Esophagus muscularis mucosa (tissue), 4 donors: ENCODE measurements at places on chromosomes 2 and 18. TPM values are rescaled to one million over a fixed set of nuclear protein-coding genes. Genes with fewer than 3 reads are reported as not detected.

GRCh38 chr2:29613792-29614266 lies 307.6 kb downstream of the ALK start:
- peak; percentile 81 for DNase-seq

DNA sequence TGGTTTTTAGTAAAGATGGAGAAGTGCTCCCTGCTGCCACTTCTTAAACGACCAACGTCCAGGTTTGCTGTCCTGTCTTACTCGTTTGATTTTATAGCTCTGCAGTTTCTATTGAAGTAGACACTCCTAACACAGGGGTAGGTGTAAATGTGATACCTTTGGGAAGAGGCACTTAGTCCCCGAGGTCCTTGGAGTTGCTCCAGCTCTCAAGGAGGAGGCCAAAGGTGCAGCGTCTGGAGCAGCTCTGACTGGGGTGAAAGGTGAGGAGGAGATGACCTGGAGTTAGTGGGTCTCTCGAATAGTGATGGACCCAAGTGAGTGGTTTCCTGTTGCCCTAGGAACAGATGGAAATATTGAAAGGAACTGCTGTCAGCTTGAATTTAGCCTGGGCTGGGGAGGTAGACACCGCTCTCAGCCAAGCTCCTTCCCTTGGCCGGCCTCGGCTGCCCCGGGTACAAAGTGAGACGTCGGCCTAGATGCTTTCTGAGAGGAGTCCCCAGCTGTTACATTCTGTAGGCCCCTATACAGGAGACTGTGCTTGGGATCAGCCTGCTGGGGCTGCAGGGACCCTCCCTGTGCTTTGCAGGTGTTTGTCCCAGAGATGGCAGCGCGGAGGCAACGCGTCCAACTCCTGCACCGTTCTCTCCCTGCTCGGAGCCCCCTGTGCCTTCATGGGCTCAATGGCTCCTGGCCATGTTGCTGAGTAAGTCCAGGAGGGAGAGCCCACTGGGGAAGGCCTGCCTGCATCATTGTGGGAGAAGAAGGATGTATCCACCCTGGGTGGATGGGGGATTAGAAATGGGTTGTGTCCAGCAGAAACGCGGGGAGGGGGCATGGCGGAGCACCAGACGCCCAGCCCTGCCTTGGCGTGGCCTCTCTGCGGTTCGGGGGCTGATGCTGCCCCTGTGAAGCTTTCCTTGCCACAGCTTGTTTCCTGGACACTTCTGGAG lies 5.4 kb downstream of the KHK start:
- no peak for DNase-seq

Gene CYS1
- 47.6 TPM for total RNA-seq

GRCh38 chr2:83186105-83186760 lies 1272.8 kb downstream of the SUCLG1 start:
- no peak for DNase-seq

GRCh38 chr2:43035922-43036321 lies 190.5 kb downstream of the ZFP36L2 start:
- DNase-seq = no peak

GRCh38 chr2:73601780-73602179 lies 40.4 kb downstream of the NAT8 start:
- no peak for DNase-seq

- DNase-seq = no peak
Observed at GRCh38 chr18:13302457-13303225, 84.1 kb downstream of the LDLRAD4 start.

Gene CRYGB
- total RNA-seq = not detected

- DNase-seq = no peak
Observed at GRCh38 chr2:43047187-43047780, 179.1 kb downstream of the ZFP36L2 start.

- DNase-seq = no peak
Observed at GRCh38 chr2:73172963-73173362, 29.4 kb upstream of the NOTO start.

DNA sequence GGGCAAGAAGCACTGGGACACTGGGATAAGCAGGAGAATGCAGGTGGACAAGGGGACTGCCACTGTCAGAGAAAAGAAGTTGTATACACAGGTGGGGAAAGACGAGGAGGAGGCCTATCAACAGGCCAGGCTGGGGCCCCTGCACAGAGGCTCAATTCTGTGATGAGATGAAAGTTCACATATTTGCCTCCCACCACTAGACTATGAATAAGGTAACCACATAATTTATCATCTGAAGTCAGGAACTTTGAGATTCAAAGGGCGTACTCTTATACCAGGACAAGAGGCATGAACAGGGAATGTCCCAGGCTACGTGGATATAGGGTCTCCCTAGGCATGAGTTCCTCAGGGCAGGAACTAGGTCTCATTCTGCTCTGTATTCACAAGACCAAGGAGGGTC lies 34.2 kb downstream of the RNU4ATAC start:
- DNase-seq = no peak

Gene COL6A3
- total RNA-seq = 96.2 TPM

Gene SKA1
- not detected for total RNA-seq

Gene TMEM163
- total RNA-seq = 0.42 TPM

DNA sequence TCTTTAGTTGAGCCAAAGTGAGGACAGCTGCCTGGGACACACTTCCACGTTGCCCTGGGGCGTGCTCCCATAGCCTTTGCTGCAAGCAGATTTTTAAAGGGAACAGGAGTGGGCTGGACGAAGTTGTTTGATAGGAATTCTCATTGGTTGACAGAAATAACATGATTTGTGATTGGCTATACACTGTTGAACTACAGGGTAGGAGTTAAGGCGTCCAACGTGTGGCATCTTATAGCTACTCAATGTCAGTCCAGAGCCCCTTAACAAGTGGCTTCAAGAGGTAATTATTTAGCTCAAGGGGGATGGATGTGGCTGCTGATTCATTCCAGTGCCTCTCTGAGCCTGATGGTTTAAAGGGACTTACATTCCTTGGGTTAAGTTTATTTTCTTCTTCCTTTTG lies 65.5 kb downstream of the ACAA2 start:
- DNase-seq = no peak

GRCh38 chr18:22132763-22133162 lies 36.6 kb upstream of the GATA6 start:
- no peak for DNase-seq

Gene FNDC4
- total RNA-seq = 10.9 TPM

GRCh38 chr2:8141079-8141707 lies 540.7 kb upstream of the ID2 start:
- DNase-seq = no peak

DNA sequence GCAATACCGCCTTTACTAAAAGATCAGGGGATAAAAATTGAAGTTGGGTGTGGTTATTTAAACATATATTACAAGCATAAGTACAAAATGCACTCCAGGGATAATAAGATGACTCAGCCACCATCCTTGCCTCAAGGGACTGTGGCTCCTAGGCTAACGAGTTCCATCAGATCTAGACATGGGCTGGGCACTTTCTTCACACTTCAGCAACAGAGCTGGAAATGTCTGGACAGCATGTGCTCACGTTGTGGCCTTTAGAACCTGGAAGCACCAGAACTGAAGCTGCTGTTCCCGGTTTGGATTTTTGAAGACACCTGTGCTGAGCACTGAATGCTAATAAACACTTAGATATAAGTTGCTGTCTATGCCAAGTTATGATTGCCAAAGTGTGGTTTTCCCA lies 384.2 kb upstream of the SALL3 start:
- DNase-seq = no peak

Gene CIAO1
- 92.5 TPM for total RNA-seq

- no peak for DNase-seq
Observed at GRCh38 chr18:48834413-48835031, 116.2 kb downstream of the SMAD7 start.

Gene ZC3H6
- 12.8 TPM for total RNA-seq

- no peak for DNase-seq
Observed at GRCh38 chr2:39772812-39773152, 6.3 kb downstream of the THUMPD2 start.

- DNase-seq = no peak
Observed at GRCh38 chr2:101374821-101375561, 12.3 kb downstream of the CREG2 start.

DNA sequence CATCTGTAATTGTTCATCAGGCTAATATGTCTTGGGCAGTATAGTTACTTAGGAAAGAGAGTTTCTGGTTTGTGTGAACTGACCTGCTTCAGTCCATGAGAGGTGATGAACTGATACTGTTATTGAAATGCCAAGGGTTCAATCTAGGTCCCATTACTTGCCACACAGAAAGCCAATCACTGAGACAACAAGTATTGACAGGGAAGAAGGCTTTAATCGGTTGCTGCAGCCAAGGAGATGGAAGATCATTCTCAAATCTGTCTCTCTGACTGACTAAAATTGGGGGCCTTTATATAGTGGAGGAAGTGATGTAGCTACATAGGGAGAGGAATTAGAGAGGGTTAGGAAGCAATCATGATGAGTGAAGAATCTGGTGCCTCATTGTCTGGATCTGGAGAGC lies 19.9 kb upstream of the FAM98A start:
- no peak for DNase-seq

Gene MAT2A
- 96.5 TPM for total RNA-seq

Gene TEX261
- total RNA-seq = 21.6 TPM

Gene ACTG2
- 7,069 TPM for total RNA-seq

Gene RPRM
- total RNA-seq = 3.3 TPM

Gene AMER3
- total RNA-seq = not detected

DNA sequence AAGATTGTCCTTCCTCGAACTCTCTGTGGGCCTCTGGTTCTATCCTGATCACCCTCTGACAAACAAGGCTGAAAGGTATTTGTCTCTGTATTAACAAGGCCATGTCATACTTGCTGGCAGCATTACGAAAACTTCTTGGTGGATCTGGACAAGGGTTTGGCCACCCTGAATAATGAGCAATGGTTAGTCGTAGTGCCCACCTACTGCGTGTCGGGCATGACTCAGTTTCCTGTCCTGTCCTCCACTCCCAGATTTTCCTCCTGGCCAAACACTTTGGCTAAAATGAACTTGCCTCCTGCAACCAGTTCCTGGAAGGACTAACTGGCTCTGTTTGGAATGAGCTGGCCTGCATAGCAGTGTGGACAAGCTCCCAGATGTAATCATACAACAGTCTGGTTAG lies 198.5 kb upstream of the SMIM21 start:
- DNase-seq = no peak

Gene GALNT13
- 0.39 TPM for total RNA-seq

Gene GPR75
- total RNA-seq = 3.0 TPM

Gene ADAM23
- total RNA-seq = 1.7 TPM

Gene EDAR
- not detected for total RNA-seq

DNA sequence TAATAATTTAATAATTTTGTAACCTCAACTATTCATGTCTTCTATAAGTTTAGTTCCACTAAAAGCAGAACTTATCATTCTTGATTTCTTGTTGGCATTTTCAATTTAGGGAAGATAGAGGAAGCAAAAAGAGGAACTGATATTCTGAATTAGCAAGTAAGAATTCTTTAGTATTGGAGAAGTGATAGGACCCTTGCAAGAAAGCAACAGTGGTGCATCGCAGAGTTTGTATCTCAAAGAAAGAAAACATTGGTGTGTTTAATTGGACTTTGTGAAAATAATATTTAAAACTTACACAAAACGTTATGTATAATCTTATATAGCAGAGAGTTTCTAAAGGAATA lies 36.5 kb upstream of the TNFRSF11A start:
- no peak for DNase-seq

GRCh38 chr18:58900015-58900649 lies 35.5 kb downstream of the ZNF532 start:
- no peak for DNase-seq

Gene PLGLB1
- 4.6 TPM for total RNA-seq

DNA sequence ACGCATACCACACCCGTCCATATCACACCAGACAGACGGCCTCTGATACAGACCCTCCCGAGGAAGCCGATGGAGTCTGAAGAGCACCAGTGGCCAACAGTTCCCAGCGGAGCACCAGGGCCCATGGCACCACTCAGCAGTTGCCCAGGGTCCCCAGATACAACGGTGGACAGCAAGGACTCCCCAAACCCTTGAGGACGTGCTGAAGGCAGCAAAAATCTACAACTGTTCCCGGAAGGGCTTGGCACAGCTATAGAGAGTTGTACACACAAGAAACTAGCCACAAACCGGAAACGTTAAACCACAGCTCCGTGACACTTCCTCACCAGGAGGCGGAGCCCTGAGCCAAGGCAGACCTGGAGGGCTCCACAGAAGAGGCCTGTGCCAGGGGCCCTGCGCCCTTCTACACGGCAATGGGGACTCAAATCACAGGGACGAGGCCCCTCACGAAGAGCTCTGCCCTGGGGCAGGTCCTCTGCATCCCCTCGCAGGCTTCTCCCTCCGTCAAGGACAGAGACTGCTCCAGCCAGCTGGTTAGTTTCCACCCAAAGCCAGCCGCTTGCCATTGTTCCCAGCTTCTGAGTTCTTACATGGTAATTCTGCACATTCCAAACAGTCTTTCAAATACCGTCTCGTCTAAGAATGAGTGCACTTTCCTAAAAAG lies 133.4 kb downstream of the HDAC4 start:
- DNase-seq = no peak

Gene CD226
- 0.17 TPM for total RNA-seq

GRCh38 chr18:34661464-34662087 lies 48.5 kb upstream of the DTNA start:
- DNase-seq = no peak

Gene VIT
- 17.0 TPM for total RNA-seq

DNA sequence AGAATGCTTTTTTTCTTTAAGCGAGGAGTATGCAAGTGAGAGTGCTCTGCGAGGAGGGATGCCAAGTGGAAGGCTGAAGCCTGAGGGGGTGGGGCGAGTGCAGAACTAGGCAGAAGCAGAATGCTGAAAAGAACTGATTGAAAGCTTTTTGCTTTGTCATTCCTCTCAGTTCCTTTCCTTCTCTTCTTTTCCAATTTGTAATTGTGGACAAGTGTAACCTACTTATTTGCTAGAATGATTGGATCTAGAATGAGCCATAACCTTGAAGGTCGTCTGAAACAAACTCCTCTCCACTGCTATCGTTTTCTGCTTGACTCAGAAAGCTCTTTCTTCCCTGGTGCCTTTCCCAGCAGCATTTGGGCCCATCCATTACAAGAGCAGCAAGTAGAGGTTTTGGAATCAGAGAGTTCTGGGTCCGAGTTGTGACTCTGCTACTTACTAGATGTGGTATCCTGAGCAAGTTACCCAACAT lies 115.3 kb downstream of the METTL8 start:
- no peak for DNase-seq

Gene SRD5A2
- 0.06 TPM for total RNA-seq

- DNase-seq = peak; percentile 57
Observed at GRCh38 chr2:102540882-102541281, 67.9 kb downstream of the SLC9A4 start.

DNA sequence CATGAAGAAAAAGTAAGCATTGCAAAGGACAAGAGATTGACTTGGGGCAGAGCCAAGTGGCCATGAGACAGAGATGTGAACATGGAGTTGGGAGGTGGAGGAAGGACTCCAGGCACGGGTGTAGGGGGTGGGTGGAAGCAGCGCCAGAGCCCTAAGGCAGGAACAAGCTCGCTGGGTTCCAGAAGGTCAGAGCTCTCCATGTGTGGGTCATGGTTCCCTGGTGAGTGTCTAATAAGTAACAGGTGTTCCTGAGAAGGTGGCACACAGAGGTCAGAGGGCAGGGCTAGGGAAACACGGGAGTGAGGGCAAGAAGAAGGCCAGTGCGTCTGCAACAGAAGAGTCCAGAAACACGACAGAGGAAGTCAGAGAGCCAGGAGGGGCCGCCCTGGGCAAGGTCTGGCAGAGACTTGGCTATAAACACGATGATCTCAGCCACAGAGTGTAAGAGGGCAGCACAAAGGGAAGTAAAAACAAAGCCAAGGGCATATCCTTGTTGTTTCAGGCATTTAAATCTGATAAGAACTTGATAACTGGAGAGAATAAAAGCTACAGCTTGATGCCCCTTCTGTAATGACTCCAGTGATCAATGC lies 260.8 kb downstream of the TGIF1 start:
- DNase-seq = no peak

GRCh38 chr2:3491716-3492474 lies 27.4 kb downstream of the ADI1 start:
- DNase-seq = no peak

- DNase-seq = no peak
Observed at GRCh38 chr2:33091541-33092123, 144.9 kb downstream of the LTBP1 start.

Gene RAB6C
- 0.26 TPM for total RNA-seq
